Activated CD8-positive, alpha-beta memory T cell treated with anti-CD3 and anti-CD28 coated beads, Interleukin-2, amount 10 ng/mL, durations not matched to agents 7 days and 5 days (primary cell): ENCODE measurements at places on chromosomes 3 and 15.

GRCh38 chr3:179074656-179075055 lies 3.0 kb upstream of the ZMAT3 start:
- no peak for DNase-seq
- no peak overlapping the region for H3K27ac ChIP-seq
- peaks cover 27% of the 10 kb centered on the region for H3K4me1 ChIP-seq
- no peaks in the 10 kb centered on the region for H3K27me3 ChIP-seq

DNA sequence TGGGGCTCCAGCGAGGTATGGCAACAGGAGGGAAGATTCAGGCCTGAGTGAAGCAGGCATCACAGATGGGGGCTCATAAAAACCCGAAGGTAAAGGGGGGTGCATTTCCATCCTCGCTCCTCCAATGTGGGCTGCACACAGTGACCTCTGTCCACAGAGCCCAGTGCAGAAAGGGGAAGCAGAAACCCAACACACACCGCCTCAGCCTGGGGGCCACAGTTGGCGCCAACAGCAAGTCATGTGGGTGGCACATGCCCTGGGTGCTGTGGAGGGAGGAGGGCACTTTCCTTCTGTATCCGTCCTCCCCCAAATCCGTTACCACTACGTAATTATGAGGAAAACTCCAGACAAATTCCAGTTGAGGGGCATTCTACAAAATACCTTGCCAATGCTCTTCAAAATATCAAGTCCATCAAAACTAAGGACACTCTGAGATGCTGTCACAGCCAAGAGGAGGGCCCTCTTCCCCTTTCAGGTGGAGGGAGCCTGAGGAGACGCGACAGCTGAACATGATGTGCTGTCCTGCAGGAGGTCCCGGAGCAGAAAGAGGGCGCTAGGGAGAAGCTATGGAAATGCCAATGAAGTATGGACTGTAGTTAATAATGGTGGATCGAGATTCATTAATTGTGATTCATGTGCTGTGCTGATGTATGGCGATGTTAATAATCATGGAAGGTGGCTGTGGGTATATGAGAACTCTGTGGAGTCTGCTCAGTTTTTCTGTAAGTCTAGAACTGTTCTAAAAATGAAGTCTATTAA lies 16.4 kb downstream of the APBA2 start:
- peaks cover 5% of the 10 kb centered on the region for H3K4me1 ChIP-seq
- H3K36me3 ChIP-seq, result no peaks in the 10 kb centered on the region
- DNase-seq, result no peak
- H3K27me3 ChIP-seq, result no peaks in the 10 kb centered on the region

DNA sequence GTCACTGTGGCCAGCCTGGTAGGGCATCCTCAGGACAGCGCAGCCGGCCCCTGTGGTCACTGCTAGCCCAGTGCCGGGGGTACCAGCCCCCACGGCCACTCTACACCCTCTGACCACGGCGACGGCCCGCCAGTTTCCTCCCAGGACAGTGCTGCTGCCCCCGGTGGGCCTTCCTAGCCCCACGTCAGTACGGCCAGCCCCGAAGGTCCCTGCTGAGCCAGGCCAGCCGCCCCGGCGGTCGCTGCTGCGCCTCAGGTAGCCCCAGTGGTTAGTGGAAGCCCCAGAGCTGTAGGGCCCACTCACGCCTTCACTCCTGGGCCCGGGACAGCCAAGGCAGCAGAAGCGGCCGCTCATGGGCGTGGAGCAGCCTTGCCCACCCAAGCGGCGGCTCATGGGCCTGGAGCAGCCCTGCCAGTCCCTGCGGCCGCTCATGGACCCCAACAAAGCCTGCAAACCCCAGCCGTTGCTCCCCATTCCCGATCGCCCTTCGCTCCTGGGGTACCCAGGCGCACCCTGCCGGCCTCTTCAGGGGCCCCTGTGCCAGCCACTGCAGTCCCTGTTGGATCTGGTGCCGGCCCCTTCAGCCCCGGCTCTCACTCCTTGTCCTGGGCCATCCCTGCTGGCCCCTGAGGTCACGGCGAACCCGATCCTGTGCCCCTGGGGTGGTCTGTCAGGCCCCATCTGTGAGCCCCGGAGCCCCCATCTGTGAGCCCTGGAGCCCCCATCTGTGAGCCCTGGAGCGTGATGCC lies 9.5 kb upstream of the ROPN1B start:
- no peak overlapping the region for H3K4me3 ChIP-seq
- peaks cover 31% of the 10 kb centered on the region for H3K27me3 ChIP-seq
- DNase-seq, result no peak
- peaks cover 1% of the 10 kb centered on the region for H3K36me3 ChIP-seq
- no peak overlapping the region for H3K27ac ChIP-seq

DNA sequence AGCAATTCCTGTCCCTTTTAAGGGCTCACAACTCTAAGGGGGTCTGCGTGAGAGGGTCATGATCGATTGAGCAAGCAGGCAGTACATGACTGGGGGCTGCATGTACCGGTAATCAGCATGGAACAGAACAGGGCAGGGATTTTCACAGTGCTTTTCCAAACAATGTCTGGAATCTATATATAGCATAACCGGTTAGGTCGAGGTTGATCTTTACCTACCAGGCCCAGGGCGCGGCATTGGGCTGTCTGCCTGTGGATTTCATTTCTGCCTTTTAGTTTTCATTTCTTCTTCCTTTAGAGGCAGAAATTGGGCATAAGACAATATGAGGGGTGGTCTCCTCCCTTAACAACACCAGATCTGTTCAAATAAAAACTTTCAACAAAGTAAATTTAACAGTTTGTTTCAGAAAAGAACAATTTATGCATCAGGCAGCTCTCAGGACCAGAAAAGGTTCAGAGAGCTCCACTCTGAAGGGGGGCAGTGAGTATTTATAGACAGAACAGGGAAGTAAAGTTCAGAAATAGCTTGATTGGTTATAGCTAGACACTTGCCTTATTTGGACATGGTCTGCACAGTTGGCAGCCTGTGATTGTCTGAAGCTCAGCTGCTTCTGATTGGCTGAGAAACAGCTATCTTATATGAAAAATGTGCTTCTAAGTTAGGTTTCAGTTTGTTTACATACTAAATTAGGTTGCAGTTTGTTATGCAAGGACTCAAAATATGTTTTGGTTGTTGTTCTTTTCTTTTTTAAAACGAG lies 17.2 kb upstream of the B4GALT4 start:
- H3K27me3 ChIP-seq, result peaks cover 5% of the 10 kb centered on the region
- H3K36me3 ChIP-seq, result no peaks in the 10 kb centered on the region
- no peak overlapping the region for H3K4me3 ChIP-seq
- no peak for DNase-seq
- no peaks in the 10 kb centered on the region for H3K4me1 ChIP-seq
- no peak overlapping the region for H3K27ac ChIP-seq

- peaks cover 18% of the 10 kb centered on the region for H3K36me3 ChIP-seq
- peaks cover 39% of the 10 kb centered on the region for H3K4me1 ChIP-seq
- peak overlapping the region; percentile 93 for H3K4me3 ChIP-seq
- peak overlapping the region; percentile 89 for H3K27ac ChIP-seq
- H3K27me3 ChIP-seq, result peaks cover 28% of the 10 kb centered on the region
Measured at GRCh38 chr15:83107841-83108181, 366 bp downstream of the TM6SF1 start.

DNA sequence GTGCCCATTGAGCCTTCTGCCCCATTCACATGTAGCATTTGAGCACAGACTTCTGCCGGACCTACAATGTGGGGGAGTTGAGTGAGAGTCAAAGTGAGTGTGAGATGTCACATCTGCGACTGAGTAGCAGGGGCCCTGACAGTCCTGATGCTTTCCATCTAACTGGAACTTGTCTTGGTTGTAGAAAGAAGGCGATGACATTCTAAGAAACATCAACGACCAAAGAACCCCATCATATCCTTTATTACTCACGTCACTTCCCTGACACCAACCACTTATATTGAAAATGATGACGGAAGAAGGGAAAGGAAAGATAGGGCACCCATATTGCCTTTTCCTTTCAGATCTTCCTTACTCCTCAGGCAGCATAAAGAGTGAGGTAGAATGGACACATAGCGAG lies 30.5 kb downstream of the SMAD3 start:
- DNase-seq, result no peak
- H3K36me3 ChIP-seq, result peaks cover 59% of the 10 kb centered on the region
- H3K4me3 ChIP-seq, result no peak overlapping the region
- H3K27ac ChIP-seq, result peak overlapping the region; percentile 87
- peaks cover 90% of the 10 kb centered on the region for H3K4me1 ChIP-seq

- peak overlapping the region; percentile 57 for H3K4me3 ChIP-seq
- DNase-seq, result peak; percentile 68
- H3K4me1 ChIP-seq, result peaks cover 62% of the 10 kb centered on the region
- no peaks in the 10 kb centered on the region for H3K36me3 ChIP-seq
- peak overlapping the region; percentile 84 for H3K27ac ChIP-seq
Measured at GRCh38 chr3:37907906-37908305, 46.2 kb downstream of the CTDSPL start.
